SK-N-SH (cell line): ENCODE measurements at places on chromosomes 3 and 15. TPM values are rescaled to one million over a fixed set of nuclear protein-coding genes. Genes with fewer than 3 reads are reported as not detected.

GRCh38 chr3:122233101-122233952 is 49.9 kb downstream of the CASR start:
- H3K27ac ChIP-seq: no peak overlapping the region
- no peak for DNase-seq
- peaks cover 20% of the 10 kb centered on the region; the same call in 1 of the 2 replicates for H3K27me3 ChIP-seq
- H3K4me3 ChIP-seq: no peak overlapping the region
- no peaks in the 10 kb centered on the region for H3K36me3 ChIP-seq

GRCh38 chr3:128422762-128423524 is 43.7 kb downstream of the DNAJB8 start:
- no peak for DNase-seq
- no peak overlapping the region for H3K4me3 ChIP-seq
- H3K27ac ChIP-seq: peak overlapping the region; percentile 23
- no peaks in the 10 kb centered on the region for H3K27me3 ChIP-seq

GRCh38 chr15:35885870-35886269 is 339.9 kb upstream of the DPH6 start:
- no peak for DNase-seq
- H3K4me3 ChIP-seq: no peak overlapping the region
- no peaks in the 10 kb centered on the region for H3K27me3 ChIP-seq

Gene FSTL1
- polyA plus RNA-seq: 329 and 454 TPM in 2 replicates
